ENCODE measurements at places on chromosomes 3 and 15.

DNA sequence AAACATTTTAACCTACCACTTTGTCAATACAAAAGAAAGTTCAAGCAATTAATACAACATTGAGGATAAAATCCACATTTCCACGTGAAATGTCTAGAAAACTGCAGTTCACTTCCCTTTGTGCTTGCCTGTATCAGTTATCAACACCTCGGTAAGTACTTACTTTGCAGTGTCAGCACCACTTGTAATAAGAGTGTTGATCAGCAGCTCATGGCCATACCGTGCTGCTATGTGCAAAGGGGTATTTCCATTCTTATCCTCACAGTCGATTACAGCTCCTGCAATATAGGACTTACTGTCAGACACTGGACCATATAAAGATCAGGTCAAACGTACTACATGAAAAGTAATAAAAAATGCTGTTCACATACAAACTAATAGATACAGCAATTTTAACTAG, 84.4 kb downstream of the ANKRD28 start:
- no peak for DNase-seq

DNA sequence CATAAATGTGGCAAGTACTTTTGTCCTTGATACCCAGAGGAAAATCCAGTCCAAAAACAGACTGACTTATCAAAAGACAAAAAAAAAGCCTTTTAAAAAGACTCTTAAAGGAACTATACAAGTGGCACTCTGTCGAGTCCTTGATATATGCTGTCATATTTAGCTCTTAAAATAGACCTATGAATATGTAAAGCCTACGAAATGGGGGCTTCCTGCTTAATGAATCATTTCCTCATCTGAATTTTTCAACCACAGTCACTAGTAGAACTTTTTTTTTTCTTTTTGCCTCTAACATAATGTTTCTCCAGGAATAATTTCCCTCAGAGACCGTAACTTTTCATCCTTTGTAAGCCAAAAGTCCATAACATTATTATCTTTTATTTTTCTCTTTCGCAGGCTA, 95.8 kb downstream of the P3H2 start:
- no peak for DNase-seq

GRCh38 chr15:68578980-68579935, at the start of gene CORO2B:
Gene CORO2B, plus strand, starts transcription at chr15:68578993. Its CDS starts 270 bp downstream, at chr15:68579263.
- DNase-seq, result no peak

DNA sequence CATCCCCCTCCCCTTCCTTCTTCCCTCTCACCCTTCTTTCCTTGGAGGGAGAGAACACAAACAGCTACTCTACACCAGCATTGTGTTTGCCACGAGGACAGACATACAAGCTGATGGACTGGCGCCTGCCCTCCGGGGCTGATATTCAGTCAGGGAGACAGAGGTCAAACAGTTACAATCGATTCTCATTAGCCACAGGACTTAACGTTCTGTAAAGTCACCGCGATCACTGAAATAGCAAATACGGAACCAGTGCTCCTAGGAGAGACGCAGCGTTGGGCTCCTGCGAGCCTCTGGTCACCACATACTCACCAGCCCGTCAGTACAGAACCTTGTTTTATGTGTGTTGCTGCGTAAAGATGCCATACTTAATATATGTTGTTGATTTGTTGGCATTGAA, 108.8 kb downstream of the LRRK1 start:
- no peak for DNase-seq

- no peak for DNase-seq
These were observed 194.9 kb upstream of the EPHA6 start for GRCh38 chr3:96619475-96619874.

- DNase-seq, result no peak
These were observed 53.1 kb downstream of the FAM81A start for GRCh38 chr15:59491062-59491461.

DNA sequence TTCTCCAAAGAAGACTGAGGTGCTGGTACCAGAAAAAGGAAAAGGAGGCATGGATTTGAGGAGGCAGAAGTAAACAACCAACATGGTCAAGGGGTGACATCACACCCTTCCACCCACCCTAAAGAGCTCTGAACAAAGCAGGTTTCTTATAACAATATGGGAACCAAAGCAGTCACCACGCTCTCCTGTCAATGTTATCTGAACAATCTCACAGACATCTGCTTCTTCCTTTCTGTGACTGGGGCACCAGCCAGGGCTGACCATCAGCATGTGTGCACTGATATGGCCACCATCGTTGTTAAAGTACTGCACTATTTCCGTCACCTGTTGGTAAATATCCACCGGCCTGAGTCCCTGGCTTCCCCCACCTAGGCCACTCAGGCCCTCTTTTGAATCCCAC, 252.9 kb downstream of the SHQ1 start:
- no peak for DNase-seq

All from gastrocnemius medialis (tissue), 4 donors.